Stimulated activated naive B cell treated with anti-CD40 and anti-IgM and Interleukin-4, amounts not matched to agents 10 μg/mL and 1 μg/mL and 100 μg/mL, for 72 hours (primary cell): ENCODE measurements at places on chromosomes 7 and 10.

GRCh38 chr7:830069-830468 lies 2.2 kb upstream of the SUN1 start:
- DNase-seq: no peak

DNA sequence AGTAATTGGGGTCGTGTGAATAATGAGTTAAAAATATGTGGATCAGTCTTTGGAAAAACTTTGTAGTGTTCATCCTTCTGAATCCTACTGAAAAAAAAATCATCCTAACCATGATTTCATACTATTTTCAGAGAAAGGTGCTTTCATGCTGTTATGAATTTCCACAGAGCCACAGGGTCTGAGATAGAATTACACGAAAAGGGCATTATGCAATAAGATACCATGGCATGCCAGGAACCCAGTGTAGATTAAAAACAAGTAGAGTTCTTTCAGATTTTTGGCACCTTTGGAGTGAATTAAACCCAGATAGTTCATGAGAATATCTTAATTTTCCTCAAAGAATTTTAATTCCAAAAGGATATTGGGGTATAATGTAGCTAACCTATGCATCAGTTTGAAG lies 47.5 kb upstream of the AGMO start:
- no peak for DNase-seq

DNA sequence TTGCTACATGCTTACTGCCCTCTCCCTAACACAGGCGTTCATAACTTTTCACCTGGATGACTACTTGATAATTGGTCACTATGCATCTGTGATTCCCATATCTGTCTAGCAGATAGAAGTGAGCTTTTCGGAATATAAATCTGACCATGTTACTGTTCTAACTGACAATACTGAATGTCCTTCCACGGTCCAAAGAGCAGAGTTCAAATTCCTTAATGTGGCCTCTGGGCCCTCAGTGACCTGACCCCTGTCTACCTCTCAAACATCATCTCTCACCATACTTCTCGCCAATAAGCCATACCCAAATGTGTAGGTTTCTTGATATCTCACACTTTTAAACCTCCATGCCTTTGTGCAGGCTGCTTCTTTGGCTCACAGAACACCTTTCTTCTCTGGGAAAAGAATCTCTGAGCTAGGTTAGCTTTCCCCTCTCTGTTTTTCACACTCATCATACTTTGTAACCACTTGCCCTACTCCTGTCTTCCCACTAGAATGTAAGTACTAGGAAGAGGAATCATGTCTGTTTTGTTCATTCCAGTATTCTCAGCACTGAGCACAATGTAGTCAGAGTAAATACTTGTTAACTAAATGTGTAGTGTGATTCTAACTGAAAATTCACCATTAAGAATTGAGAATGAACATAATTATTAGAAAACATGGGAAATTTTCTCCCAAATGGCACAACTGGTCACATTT lies 39.2 kb upstream of the LRRC17 start:
- no peak for DNase-seq

GRCh38 chr7:15845868-15846267 lies 159.4 kb upstream of the MEOX2 start:
- DNase-seq: no peak

DNA sequence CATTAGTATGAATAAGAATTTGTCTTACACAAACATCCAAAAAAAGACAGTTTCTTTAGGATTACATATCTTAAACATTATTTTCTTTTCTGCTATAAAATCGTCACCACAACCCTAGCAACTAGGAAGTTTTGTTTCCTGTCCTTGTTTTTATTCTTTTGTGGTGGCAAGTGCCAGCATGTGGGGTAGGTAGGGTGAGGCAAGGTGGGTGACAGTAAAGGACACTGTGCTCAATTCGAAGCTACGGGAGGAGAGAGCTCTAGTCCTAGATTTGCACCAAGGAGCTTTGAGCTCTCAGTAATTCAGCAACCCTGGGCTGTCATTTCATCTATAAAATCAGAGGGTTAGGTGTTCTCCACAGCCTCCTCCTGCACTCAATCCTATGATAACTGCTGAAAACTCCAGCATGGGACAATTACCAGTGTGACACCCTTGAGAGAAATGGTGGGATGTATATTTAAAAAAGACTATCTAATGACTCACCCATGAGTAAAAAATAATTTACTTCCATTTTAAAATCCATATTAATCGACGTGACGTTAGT lies 187.1 kb downstream of the FAM107B start:
- no peak for DNase-seq

- DNase-seq: peak; percentile 71
These were observed 106.0 kb downstream of the CUBN start for GRCh38 chr10:17023386-17024298.

- no peak for DNase-seq
These were observed 51.4 kb upstream of the DNAJC1 start for GRCh38 chr10:22054961-22055360.

DNA sequence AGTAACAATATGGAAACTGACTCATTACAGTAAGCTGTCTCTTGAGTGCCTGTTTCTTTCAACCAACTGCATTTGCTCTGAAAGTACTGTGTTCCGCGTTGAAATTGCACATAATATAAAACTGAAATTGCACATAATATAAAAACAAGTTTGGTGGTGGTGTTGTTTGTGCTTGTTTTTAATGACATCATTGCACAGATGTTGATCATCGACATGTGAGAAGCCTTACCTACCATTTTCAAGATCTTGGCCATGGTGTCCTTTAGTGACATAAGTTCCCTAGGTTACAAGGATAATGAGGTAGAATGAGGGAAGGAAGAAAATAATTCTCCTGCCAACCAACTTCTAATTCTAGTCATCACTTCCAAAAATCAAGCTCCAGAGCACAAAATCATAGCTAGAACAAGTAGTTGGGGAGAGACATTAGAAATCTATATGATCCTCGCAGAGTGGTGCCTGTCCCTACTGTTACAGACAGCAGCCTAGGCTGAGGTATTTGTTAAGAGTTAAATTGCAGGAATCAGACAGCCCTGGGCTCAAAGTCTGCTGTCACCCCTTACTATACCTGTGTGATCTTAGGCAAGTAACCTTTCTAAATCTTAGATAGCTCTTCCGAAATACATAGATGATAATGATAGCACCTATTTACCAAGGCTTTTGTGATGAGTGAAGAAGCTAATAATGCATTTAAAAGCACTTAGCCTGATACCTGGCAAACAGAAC lies 29.3 kb downstream of the DOCK4 start:
- DNase-seq: no peak

- DNase-seq: no peak
These were observed 12.6 kb downstream of the NEURL1 start for GRCh38 chr10:103506061-103506460.

GRCh38 chr7:148921189-148921588 lies 37.1 kb upstream of the EZH2 start:
- DNase-seq: no peak

- no peak for DNase-seq
These were observed 218.5 kb upstream of the STK17A start for GRCh38 chr7:43364391-43364790.

DNA sequence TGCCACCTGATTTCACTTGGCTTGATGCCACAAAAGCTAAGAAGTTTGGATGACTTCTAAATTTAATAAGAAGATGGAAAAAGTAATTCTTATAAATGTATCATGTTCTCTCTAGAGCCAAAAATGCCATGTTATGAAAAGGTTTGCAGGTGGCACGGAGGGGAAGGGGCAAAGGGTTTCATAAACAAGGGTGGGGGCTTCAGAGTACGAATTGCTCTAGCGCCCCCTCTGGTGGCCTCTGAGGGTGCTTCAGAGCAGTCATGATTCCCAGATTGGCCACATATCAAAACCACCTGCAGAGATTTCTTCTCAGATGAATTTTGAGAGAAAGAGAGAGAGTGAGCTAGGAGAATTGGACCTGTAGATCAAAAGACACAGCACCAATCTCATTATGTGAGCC lies 208.6 kb upstream of the YAE1 start:
- DNase-seq: no peak

DNA sequence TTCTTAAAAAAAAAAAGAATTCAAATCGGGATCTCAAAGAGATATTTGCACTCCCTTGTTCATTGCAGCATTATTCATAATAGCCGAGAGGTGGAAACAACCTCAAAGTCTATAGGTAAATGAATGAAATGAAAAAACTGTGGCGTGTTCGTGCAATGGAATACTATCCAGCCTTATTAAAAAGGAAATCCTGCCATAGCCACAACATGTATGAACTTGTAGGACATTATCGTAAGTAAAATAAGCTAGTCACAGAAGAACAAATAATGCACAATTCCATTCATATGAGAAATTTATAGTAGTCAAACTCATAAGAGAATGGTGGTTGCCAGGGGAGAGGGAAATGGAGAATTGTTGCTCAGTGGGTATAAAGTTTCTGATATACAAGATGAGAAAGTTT lies 37.9 kb downstream of the GRK5 start:
- DNase-seq: no peak

- DNase-seq: peak; percentile 31
These were observed 18.5 kb upstream of the SERPINE1 start for GRCh38 chr7:101108330-101108857.

GRCh38 chr7:23346316-23346715 lies 47.2 kb downstream of the MALSU1 start:
- DNase-seq: no peak

DNA sequence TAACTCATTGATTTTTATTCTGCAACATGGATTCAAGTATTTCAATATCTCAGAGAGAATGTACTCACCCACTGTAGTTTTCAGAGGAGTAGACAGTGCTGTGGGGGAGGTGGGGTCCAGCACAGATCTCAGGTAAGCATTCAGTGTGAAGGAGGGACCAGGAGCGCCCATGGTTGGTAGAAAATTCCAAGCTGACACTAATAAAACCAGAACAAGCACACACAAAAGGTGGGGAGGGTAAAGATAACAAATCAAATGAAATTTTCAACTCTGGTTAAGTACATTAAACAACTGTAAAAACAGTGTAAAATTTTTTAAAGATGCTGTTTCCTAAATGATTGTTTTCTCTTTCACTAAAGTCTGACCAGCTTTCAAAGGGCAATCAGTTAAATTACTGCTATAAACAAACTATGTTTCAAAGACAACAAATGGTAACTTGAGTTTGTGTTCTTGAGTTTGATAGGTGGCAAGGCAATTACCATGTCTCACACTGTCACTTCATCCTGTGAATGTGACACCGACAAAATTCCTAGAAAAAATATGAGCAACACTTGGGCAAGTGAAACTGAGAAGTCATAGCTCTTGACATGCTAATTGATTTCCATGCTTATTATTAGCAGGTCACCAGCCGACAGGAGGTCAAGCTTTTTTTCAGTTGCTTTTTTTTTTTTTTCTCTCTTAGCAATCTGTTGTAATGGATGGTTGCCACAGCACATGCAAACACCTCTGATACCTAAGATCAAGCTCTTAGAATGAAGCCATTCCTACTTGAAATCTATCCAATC lies 205.8 kb upstream of the SLC26A5 start:
- no peak for DNase-seq

DNA sequence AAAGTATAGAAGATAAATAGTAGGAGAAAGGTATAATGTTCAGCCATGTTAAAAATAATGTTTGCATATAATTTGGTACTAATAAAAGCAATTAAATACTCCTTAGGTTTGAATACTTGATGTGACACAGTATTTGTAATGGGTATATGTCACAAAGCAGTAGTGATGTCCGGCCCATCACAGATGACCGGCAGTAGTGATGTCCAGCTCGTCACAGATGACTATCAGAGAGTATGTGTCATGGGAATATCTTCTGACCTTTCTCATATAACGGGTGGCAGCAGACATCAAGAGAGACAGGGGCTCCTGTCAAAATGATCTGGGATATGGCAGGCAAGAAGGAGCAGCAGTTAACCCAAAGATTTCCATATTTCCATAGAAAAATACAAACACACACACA lies 477.4 kb upstream of the KLF6 start:
- DNase-seq: no peak

DNA sequence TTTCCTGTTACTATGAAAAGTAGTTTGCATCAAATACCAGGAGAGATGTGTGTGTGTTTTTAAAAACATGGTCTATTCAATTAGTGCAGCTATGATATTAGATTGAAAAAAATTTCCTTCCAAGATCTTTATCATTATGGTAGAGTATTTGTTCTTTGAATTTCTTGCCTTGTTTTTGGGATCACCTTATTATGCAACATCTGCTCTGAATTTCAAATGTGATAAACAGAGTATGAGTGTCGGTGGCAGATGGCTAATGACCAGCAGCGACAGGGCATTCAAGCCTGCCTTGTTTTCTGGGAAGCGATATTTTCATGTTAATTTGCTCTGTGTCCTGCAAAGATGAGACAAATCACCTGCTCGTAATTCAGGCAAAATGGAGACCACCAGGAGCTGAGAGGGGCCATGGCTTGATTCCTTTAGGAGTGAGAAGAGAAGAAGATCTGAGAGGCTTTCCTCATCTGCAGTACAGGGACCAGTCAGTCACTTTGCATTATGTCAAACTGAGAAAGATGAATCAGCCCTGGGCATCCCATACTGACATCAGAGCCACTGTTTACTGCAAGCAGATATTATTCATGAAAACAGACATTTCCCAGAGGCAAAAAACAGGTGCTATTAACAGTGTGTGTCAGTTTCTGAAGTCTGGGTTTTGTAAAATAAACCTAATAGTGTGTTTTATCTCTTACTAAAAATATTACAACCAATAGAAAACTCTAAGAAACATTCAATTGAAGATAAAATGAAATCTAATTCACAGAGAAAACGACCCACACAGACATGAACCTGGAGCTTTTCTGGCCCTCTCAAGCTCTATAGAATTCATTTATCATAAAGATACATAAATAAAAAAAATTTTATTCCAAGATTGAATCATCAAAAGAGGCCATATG lies 67.6 kb downstream of the CDK6 start:
- DNase-seq: peak; percentile 23

GRCh38 chr10:78516236-78516635 lies 482.6 kb downstream of the RPS24 start:
- DNase-seq: no peak

DNA sequence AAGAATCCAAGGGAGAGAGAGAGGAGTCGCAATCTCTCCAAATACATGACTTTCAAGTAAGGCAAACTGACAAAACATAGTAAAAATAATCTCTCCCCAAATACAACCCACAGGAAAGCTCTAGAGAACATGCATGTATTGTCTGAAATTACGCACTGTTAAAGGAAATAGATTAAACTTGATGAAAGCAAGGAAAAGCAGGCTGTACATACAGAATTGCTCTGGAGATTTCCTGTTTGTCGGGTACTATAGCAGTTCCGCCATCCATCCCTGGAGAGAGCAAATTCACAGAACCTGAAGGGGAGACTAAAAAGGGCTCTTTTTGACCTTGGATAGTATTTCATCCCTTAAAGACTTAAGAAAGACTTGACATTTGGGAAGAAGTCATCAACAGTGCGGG lies 170.2 kb upstream of the BET1 start:
- DNase-seq: no peak

- DNase-seq: no peak
These were observed 233.8 kb upstream of the KCND2 start for GRCh38 chr7:120039138-120039537.

GRCh38 chr7:3961857-3962503 lies 660.9 kb downstream of the SDK1 start:
- no peak for DNase-seq

DNA sequence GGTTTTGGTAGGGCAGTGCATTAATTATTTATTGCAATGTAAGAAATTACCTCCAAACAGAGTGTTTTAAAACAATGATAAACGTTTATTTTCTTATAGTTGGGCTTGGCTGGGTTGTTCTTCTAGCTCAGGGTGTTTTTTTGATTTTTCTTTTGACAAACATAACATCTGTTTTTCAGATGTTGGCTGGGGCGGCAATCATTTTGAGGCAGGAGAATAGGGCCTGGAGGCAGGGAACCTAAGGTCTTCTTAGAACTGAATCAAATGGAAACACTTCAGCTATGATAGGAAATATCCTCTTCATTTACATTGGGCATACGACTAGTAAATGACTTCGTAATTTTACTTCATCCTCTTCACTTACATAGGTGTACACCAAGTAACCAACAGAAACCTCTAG lies 47.4 kb upstream of the NAMPT start:
- no peak for DNase-seq
